ENCODE measurements at places on chromosomes 6 and 20. TPM values are rescaled to one million over a fixed set of nuclear protein-coding genes. Genes with fewer than 3 reads are reported as not detected.

PXDC1 gene
- 61.0 TPM for total RNA-seq

WFDC10B gene
- total RNA-seq, result not detected

PAK5 gene
- not detected for total RNA-seq

OPN5 gene
- total RNA-seq, result not detected

LTB gene
- total RNA-seq, result not detected

BTBD3 gene
- 20.5 TPM for total RNA-seq

PLCB4 gene
- 0.29 TPM for total RNA-seq

FKBP1C gene
- 0.39 TPM for total RNA-seq

TCF15 gene
- not detected for total RNA-seq

OLIG3 gene
- not detected for total RNA-seq

ZSCAN12 gene
- total RNA-seq, result 3.2 TPM

TGM3 gene
- total RNA-seq, result not detected

TFAP2D gene
- not detected for total RNA-seq

FUT9 gene
- not detected for total RNA-seq

CRISP3 gene
- not detected for total RNA-seq

AARS2 gene
- 7.0 TPM for total RNA-seq

MLN gene
- not detected for total RNA-seq

BPIFA1 gene
- not detected for total RNA-seq

GGTLC1 gene
- not detected for total RNA-seq

NCOA7 gene
- total RNA-seq, result 26.2 TPM

HDGFL1 gene
- not detected for total RNA-seq

C6orf52 gene
- not detected for total RNA-seq

TMC2 gene
- not detected for total RNA-seq

NKAIN2 gene
- total RNA-seq, result not detected

TMEM217 gene
- 0.20 TPM for total RNA-seq

RAET1E gene
- total RNA-seq, result 0.06 TPM

ZC2HC1B gene
- total RNA-seq, result not detected

ETV7 gene
- total RNA-seq, result 1.6 TPM

ZKSCAN3 gene
- total RNA-seq, result 3.6 TPM

TOX2 gene
- total RNA-seq, result 5.0 TPM

EEF1A2 gene
- total RNA-seq, result not detected

CEP162 gene
- total RNA-seq, result 3.4 TPM

HSPA1L gene
- 0.62 TPM for total RNA-seq

CST11 gene
- not detected for total RNA-seq

SLC25A27 gene
- total RNA-seq, result 1.7 TPM

PHACTR3 gene
- not detected for total RNA-seq

THBS2 gene
- total RNA-seq, result 710 TPM

SEMG1 gene
- total RNA-seq, result not detected

ZSCAN16 gene
- not detected for total RNA-seq

DZANK1 gene
- 1.8 TPM for total RNA-seq

CLVS2 gene
- under 0.01 TPM for total RNA-seq

VWA7 gene
- 0.10 TPM for total RNA-seq

Data from cardiac ventricle fibroblast (primary cell).